Mucosa of gallbladder (tissue), 1 donor: ENCODE measurements at places on chromosomes 1 and 21. TPM values are rescaled to one million over a fixed set of nuclear protein-coding genes. Genes with fewer than 3 reads are reported as not detected.

DNA sequence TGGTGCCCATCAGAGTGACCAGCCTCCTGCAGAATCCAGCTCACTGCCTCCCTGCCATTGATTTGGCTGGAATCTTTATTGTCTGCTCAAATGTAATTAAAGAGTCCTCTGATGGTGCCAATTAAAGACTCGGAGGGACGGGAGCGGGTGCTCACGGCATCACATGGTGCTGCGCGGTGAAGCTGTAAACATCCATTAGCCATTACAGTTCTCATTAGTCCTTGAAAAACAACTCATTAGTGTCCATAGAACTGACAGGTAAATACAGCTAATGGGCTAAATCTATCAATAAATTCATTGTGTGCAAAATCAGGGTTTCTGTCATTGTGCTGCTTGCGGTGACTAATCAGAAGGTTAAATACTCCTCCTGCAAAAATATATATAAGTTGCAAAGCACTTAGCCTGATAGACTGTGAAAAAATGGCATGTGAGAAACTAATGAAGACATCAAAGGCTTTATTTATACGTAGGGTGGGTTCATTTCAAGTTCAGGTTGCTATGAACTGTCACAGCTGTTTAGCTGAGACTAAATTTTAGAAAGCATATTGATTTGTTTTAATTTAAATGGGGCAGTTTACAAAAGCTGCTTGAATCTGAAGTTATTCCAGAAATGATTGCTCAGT is 289.8 kb upstream of the POU3F1 start:
- DNase-seq = no peak

DNA sequence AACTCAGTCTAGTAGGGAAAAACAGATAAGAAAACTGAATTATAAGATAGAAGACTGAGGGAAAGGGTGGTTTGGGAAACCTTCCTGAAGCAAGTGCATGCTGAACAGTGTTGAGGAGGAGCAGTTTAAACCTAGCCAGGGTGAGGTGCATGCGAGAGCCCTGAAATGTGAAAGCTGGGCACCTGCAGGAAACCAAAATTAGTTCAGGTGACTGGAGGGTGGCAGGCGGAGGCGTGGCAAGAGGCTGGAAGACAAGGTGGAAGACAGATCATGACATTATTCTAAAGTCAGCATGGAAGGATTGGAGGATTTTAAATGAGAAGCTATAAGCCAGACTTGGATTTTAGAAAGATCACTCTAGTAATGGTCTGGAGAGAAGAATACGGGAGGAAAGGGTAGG is 75.1 kb downstream of the CACNA1E start:
- no peak for DNase-seq

- no peak for DNase-seq
Observed at GRCh38 chr1:3443807-3444206, 10.7 kb upstream of the ARHGEF16 start.

- no peak for DNase-seq
Observed at GRCh38 chr1:9594471-9595155, 5.9 kb downstream of the TMEM201 start.

- no peak for DNase-seq
Observed at GRCh38 chr1:43063394-43064219, 104.9 kb upstream of the SLC2A1 start.

- DNase-seq = no peak
Observed at GRCh38 chr21:42411197-42411869, 7.6 kb downstream of the UBASH3A start.

DNA sequence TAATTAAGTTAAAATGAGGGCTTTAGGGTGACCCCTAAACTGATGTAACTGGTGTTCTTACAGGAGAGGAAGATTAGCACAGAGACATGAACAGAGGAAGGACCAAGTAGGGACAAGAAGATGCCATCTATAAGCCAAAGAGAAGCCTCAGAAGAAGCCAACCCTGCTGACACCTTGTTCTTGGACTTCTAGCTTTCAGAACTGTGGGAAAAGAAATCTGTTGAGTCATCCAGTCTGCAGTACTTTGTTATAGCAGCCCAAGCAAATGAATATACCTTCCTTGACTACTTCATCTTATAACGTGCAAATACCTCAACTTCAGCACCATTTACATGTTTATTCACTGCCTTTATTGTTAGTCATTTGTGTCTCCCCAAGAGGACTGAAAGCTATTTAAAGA is 3.4 kb downstream of the ZBTB21 start:
- DNase-seq = no peak

AP4B1 gene
- 21.5 TPM for total RNA-seq

FAM72C gene
- total RNA-seq = 0.58 TPM

RRAGC gene
- total RNA-seq = 21.0 TPM

GJB5 gene
- 6.2 TPM for total RNA-seq
